ENCODE measurements at places on chromosomes 6 and 20.
A peak's percentile ranks its signal among the peaks of the same experiment; 100 is the strongest.

DNA sequence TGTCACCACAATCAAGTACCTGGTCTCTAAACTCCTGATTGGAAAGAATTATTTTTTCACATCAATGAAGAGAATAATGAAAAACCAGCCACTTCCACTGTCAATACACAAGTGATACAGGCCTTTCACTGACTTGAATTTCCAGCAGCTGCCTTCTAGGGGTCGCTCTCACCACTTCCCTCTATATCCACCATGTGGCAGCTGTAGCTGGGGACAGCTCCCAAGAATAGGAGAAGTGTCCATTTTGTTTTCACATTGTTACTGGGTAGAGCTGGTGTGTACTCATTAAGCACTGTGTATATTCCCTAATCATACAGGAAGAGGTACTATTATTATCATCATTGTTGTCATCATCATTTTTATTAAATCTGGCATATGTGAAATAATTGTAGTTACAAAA lies 438.4 kb upstream of the SPTLC3 start:
- no peak for DNase-seq

- DNase-seq: no peak
These were observed 149.1 kb downstream of the ZNF217 start for GRCh38 chr20:53444401-53445149.

GRCh38 chr20:48669946-48670605 lies 157.7 kb downstream of the PREX1 start:
- no peak for DNase-seq

GRCh38 chr6:33198853-33199436 lies 1.5 kb downstream of the RXRB start:
- DNase-seq: no peak

GRCh38 chr6:2237001-2237400 lies 8.4 kb downstream of the GMDS start:
- DNase-seq: no peak

GRCh38 chr20:48635791-48636267 lies 192.0 kb downstream of the PREX1 start:
- DNase-seq: peak; percentile 46

GRCh38 chr6:145497006-145497405 lies 238.3 kb downstream of the EPM2A start:
- DNase-seq: no peak

GRCh38 chr6:8321671-8322404 lies 113.5 kb downstream of the SLC35B3 start:
- DNase-seq: no peak

DNA sequence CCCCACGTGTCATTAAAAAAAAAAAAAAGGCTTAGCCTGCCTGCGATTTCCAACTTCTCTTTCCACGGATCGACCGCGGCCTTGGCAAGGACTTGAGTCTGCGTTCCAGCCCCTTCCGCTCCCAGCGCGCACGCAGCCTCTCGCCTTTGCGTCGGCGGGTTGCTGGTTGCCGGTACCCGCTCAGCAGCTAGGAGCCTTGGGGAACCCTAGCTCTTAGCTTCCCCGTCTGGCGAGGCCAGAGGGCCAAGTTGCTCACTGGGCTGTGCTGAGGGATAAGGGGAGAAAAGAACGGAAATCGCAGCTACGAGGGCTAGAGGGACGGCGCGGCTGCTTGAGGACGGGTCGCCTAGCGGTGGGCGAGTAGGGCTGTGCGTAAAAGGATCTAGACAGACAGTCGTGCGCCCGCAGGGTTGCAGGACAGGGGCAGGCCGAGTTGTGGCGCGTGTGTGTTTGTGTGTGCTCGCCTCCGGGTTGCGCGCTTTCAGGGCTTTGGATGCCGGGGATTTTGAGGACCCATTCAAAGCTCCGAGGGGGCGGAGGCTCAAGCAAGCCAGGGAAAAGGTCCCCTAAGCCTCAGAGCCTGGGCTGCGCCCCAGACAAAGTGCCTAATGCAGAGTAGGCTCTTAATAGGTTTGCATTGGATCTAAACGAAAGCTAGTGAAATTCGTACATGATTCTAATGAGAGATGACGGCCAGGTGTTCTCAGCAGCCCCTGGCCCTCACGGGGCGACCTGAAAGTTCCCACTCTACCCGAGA lies 40.5 kb upstream of the OSTM1 start:
- no peak for DNase-seq

GRCh38 chr6:90436403-90436802 lies 139.8 kb upstream of the BACH2 start:
- no peak for DNase-seq

GRCh38 chr6:139313784-139314545 lies 22.2 kb upstream of the TXLNB start:
- DNase-seq: no peak

GRCh38 chr6:11412011-11412424 lies 125.5 kb upstream of the TMEM170B start:
- DNase-seq: no peak

DNA sequence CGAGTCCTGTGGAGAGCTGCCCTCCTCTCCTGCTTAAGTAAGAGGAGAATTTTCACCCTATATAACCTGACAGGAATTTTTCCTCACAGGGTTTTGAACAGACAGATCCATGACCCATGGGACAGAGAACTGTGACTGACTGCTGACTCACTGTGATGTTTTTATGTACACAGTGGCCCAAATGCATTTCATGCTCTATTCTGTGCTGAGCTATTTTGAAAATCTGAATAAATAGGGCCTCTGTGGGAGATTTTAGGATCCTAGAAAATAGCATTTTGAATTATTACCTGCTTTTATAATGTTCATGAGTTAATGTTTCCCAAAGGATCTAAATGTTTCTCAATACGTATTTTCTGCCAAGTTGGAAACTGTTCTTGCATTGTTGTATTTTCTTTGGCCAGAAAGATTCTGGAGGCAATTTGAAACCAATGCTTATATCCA lies 577.4 kb downstream of the HTR1B start:
- no peak for DNase-seq

GRCh38 chr20:60586269-60587050 lies 628.2 kb downstream of the CDH26 start:
- no peak for DNase-seq

DNA sequence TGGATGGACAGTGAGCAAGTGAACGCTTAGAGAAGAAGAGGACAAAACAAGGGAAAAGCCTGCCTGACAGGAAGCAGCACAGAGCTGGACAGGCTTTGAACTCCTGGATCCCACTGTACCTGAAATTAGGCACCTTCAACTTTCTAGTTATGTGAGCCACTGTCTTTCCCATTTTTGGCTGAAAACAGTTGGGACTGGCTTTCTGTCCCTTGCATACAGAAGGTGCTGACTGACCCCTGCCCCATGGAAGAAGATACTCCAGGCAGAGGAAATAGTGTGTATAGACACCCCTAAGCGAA lies 122.8 kb downstream of the CEBPB start:
- no peak for DNase-seq

- no peak for DNase-seq
These were observed 544 bp upstream of the KHDC1 start for GRCh38 chr6:73263570-73263909.

DNA sequence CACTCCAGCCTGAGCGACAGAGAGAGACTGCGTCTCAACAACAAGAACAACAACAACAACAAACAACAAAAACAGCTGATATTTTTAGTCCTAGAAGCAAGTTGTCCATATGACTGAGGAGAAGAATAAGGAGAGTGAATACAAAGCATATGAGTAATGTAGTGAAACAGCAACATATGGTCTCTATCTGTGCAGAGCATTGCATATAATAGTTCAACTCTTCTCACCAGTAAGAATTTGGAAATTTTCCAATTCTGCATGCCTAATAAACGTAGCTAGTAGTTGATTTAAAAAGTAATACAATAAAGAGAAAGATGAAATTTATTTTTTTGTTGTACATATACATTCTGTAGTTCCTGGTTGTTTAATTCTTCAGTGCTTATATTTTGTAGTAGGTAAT lies 129.7 kb upstream of the FAM83B start:
- DNase-seq: no peak

- no peak for DNase-seq
These were observed 19.6 kb upstream of the FNDC1 start for GRCh38 chr6:159149641-159150040.

GRCh38 chr6:39029156-39030011 lies 19.2 kb upstream of the GLP1R start:
- no peak for DNase-seq

GRCh38 chr6:116217069-116217468 lies 36.8 kb downstream of the TSPYL4 start:
- DNase-seq: no peak

GRCh38 chr6:83854001-83854501 lies 891 bp downstream of the RIPPLY2 start:
- no peak for DNase-seq

Measured in stimulated activated CD4-positive, alpha-beta T cell treated with anti-CD3 and anti-CD28 coated beads, Interleukin-1b, Interleukin-23, amount 100 ng/mL, for 1 hour (primary cell).